Activated CD4-positive, alpha-beta T cell treated with anti-CD3 and anti-CD28 coated beads, Interleukin-2, Interleukin-6, amounts not matched to agents 100 ng/mL and 50 ng/mL, durations not matched to agents 16 hours and 8 hours (primary cell): ENCODE measurements at places on chromosomes 6 and 20.

DNA sequence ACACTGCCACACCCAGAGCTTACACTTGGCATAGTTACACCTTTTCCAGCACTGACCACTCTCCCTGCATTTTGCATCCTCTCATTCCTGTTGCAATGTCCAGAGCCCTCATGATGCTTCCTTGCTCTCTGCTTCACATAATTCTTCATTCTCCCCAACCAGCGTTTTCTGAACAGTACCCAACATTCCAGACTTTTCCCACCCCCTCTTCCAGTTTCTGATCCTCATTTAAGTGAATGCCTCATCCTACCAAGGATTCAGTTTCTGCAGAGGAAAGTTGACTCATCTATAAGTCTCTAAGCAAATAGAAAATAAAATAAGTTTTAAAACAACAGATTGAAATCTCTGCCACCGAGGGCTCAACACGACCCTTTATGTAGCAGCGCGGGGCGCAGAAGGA lies 321.3 kb upstream of the TCF21 start:
- no peak for DNase-seq

- DNase-seq, result no peak
Measured at GRCh38 chr6:130046671-130047070, 28.3 kb downstream of the L3MBTL3 start.

DNA sequence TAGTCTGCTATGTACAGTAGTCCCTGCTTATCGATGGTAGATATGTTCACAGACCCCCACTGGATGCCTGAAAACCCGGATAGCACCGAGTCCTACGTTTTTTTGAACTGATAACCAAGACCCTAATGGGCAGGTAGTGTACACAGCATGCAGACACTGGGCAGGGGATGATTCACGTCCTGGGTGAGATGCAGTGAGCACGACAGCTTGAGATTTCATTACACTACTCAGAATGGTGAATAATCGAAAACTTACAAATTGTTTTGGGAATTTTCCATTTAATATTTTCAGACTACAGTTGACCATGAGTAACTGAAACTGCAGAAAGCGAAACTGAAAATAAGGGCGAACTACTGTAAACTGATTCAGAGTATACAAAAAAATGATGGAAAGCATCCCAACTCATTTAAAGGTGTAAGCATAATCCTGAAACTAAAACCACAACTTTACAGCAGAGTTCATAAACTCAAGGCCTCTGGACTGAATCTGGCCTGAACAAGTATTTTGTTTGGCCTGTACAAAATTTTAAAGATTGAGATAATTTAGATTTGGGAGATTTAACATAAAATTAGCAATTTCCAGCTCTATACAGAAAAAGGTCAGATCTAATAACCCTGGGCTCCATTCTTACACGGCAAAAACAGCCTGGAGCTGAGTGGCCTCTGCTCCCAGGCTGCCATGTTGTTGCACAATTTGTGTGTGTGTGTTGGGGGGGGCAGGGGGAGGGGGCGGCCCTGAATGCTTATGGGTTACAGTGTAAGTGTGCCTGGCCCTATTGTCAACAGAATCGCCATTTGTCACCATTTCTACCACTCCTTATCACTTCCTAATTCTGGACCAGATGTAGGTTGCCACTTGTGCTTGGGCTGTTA lies 34.9 kb downstream of the RNF24 start:
- peak; percentile 70 for DNase-seq

- DNase-seq, result no peak
Measured at GRCh38 chr20:40883097-40883496, 145.5 kb upstream of the TOP1 start.

DNA sequence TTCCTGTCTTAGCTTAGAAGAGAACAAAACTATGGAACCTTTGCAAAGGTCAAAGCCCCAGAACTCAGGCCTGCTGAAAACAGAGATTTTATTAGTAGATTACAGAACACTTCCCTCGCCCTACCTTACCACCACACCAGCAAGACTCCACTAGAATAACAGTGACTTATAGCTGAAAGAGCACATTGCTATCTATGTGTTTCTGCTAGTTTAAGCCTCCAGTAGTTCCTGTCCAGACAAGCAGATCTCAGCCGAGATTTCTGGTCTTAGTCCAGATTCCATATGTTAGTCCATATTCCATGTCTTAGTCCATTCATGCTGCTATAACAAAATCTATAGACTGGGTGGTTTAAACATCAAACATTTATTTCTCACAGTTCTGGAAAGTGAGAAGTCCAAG lies 412.3 kb upstream of the ID4 start:
- DNase-seq, result no peak

GRCh38 chr6:32188381-32189068 lies 1.5 kb downstream of the PBX2 start:
- DNase-seq, result no peak

GRCh38 chr20:20034486-20034885 lies 17.3 kb downstream of the NAA20 start:
- no peak for DNase-seq

- DNase-seq, result no peak
Measured at GRCh38 chr6:20681243-20681684, 147.0 kb downstream of the CDKAL1 start.

DNA sequence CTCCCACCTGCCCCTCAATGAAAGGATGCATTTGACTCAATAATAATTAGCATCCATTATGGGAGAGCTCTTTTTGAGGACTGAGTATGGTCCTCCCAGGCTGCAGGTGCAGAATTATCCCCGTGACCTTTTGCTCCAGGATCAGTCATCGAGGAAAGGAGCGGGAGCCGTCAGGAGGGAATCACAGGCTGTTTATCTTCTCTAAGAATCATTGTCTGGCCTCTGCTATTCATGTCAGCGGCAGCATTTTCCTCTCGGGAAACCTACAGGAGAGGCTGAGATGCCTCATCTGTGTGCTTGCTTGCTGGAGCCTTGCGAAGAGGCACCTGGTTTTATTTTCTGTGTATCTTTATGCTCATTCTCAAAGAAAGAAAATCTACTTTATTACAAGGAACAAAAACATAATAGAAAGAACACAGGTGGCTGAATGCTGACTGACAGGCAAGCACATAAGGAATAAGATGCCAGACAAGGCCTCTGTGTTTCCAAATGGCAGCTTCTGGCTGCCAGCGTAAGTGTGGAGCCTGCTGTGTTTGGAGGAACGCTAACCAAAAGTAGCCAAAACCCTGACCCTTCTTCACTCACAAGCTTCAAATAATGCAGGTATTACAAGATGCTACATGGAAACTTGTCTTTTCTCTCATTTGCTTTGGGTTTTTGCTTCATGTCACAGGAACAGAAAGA lies 539.1 kb upstream of the MARCKS start:
- no peak for DNase-seq

- DNase-seq, result no peak
Measured at GRCh38 chr6:7911345-7911725, 747 bp upstream of the TXNDC5 start.
